Forelimb muscle (tissue), 1 donor: ENCODE measurements at places on chromosomes 2 and 18.

DNA sequence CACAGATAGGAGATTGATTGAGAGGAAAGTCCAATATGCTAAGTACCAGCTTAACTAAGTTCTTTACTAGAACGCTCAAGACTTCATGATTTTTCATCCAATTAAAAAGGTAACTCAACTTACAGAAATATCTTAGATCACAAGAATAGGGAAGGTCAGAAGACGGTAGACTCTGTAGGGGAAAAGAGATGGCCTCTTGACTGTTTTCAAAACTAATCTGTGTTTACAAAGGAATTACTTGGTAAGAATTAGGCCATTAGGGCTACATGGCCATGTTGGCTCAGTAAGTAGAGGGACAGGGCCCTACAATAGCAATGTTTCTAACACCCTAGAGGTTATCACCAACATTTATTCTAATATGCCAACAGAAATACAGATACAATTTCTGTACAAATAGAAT, 172.7 kb upstream of the ZFP36L2 start:
- DNase-seq: no peak

- DNase-seq: no peak
Observed at GRCh38 chr2:226618875-226619605, 180.6 kb downstream of the IRS1 start.

DNA sequence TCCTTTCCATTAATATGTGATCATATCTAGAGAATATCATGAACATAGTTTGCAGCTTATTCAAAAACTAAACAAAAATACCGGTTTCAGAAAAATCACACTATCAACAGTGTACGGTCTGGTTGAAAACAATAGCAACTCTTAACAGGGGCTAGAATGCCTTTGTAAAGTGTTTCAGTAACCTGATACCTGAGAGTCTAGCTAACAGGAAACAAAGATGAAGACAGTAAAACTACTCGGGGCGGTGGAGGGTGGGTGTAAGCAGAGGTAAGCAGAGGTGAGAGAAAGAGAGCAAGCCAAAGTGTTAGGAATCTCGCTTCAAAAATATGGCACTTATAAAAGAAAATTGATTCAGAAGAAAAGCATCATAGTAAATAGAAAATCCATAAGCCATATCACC, 109.0 kb upstream of the RGPD4 start:
- no peak for DNase-seq

DNA sequence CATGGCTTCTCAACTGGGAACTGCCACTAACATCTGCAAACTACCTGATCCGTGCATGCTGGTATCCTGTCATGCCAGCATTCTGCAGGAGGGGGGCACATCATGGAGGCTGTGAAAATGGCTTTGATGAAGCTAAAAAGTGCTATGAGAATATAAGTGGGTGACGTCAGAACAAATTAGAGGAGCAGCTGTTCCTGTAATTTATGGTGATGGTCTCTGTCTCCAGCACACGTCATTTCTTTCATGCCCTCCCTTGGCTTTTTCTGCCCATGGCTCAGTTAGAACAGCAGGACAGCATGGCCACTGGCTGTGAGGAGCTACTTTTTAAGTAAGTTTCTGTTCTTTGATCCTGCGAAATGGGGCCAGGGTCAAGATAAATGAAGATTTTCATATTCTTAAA, 466.3 kb downstream of the THSD7B start:
- no peak for DNase-seq

GRCh38 chr2:96408616-96409015, 73.0 kb downstream of the NCAPH start:
- peak; percentile 22 for DNase-seq

DNA sequence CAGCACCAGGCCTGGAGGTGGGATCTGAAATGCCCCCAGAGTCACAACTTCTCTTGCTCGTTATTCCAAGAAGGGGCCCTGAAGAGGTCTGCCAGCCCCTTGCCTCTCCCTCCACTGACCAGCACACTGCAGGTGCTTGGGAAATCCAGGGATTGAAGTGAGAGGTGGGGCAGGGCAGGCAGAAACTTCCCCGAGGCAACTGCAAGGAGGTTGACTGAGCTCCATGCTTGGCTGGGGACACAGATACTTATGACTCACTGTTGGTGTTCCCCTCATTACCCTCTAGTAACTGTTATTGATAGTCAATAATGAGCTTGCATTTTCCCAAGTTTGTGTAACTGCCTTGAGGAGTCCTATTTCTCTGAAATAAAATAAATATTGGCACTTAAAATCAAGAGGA, 47.5 kb downstream of the MARCO start:
- no peak for DNase-seq

GRCh38 chr2:105382177-105382576, 16.7 kb downstream of the FHL2 start:
- no peak for DNase-seq

- no peak for DNase-seq
Observed at GRCh38 chr2:111919794-111920608, 21.6 kb downstream of the MERTK start.

GRCh38 chr18:9104244-9104901, 1.9 kb downstream of the NDUFV2 start:
- no peak for DNase-seq

- no peak for DNase-seq
Observed at GRCh38 chr2:239009589-239009961, 161.7 kb downstream of the TWIST2 start.

DNA sequence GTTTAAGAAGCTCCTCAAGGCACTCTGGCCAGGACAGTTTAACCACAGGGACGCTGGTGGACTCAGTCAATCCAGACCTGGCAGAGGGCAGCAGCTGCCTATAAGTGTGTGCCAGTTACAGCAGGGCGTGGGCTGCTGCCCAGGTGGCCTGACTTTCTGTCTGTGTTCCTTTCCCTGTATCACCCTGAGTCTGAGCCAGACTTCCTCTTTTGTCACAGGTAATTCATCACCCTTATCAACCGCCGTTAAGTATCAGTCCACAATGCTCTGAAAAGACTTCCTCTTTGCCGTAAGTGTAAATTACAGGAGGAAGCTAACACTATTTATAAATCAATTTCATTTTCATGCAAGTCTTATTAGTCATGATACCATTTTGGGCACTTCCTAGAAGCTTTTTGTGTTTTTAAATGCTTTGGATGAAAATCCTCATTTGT, 7.0 kb downstream of the LPIN1 start:
- DNase-seq: no peak

DNA sequence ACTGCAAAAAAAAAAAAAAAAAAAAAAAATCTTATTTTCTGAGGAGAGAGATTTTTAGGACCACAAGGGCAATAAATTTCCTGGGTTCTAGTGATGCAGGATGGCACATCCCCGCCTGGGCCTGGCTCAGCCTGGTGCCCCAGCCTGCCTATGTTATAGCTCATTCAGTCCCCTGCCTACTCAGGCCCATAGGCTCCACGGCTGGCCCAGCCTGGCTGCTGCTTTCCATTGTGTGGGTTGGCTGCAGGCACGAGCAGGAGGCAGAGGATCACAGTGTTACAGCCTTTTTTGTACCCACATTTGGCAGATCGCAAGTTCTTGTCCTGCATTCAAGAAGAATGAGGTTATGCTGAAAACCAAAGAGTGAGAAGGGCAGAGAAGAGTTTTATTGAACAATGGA, 2.8 kb upstream of the SULT6B1 start:
- no peak for DNase-seq

DNA sequence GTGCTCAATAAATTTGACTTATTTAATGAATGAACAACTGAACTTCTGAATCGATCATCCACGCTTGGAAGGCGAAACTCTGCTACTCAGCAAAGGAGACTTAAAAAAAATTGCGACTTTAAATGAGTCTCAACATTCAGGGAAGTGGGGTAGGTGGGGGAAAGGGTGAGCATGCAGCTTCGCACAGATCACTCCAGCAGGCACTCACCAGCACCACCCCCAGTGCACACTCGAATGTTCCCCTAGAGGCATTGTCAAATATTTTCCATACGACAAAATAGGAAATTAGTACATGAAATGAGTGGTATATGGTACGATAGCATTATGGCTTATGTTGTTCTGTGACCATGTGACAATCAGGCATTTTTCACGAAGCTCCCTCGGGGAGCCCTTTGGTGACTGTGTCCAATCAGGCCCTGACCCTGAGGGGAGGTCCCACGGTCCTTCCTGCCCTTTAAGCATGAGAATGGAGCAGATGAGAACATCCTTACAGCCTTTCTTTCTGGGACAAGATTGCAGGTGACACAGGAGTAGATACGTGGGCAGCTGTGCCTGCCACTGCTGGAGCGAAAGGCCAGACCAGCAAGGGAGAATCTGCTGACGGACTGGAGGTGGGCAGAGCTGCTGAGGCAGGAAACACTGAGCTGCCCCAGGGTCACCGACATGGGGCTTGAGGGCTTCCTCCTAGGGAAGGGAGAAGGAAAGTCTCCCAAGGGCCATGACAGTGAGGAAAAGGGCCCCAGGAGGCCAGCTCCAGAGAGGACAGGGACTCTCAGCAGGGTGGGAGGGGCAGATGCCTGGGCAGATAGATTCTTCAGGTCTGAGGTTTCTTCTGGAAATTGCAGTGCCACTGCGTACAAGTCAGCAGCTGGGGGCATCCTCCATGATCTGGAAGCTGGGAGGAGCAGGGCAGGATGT, 101.3 kb upstream of the ID2 start:
- no peak for DNase-seq

GRCh38 chr2:106025796-106026195, 168.3 kb downstream of the UXS1 start:
- no peak for DNase-seq

- peak; percentile 56 for DNase-seq
Observed at GRCh38 chr18:2547477-2548087, 23.7 kb downstream of the METTL4 start.

GRCh38 chr2:112332123-112332696, 56.8 kb downstream of the ZC3H6 start:
- no peak for DNase-seq
